ENCODE measurements at places on chromosomes 5 and 9.
A peak's percentile ranks its signal among the peaks of the same experiment; 100 is the strongest.

DNA sequence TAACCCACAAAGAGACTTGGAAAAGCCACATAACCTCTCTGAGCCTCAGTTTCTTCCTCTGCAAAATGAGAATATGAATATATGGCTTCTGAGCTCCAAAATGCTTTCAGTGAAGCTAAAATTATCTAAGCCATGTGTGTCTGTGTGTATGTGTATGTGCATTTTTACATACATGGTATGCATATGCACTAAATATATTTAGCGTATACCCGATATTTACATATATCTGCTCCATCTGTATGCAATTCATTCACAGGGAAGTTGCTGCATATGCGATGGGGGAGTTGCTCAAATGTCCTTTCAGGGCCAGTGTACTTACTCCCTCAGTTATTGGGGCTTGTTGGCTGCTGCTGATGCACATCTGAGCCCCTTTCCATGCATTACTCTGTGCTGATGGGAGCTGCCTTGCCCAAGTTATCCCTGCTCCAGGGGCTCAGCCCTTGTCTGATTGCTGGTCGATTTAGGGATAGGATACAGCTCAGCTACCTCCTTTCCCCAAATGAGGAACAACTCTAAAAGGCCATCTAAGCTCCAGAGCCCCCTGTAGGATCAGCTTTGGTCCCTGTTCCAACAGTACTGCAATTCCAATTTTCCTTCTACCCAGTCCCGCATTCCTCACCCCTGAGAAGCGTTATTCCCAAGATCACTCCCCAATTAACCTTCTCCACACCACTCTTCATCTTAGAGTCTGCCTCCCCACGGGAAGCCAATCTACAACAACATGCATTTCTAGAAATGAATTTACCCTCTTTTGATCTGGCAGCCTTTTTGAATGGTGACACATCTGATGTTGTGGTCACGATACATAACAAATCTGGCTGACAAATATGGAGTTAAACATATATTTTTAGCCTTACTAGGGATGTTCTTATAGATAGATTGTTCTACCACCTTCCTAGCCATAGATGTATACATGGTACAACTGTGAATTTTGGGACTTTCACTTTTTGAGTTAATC, 15.9 kb downstream of the RHOBTB3 start:
- DNase-seq, result no peak

- DNase-seq, result peak; percentile 30
These were observed 100.3 kb downstream of the NSG2 start for GRCh38 chr5:174145821-174146220.

DNA sequence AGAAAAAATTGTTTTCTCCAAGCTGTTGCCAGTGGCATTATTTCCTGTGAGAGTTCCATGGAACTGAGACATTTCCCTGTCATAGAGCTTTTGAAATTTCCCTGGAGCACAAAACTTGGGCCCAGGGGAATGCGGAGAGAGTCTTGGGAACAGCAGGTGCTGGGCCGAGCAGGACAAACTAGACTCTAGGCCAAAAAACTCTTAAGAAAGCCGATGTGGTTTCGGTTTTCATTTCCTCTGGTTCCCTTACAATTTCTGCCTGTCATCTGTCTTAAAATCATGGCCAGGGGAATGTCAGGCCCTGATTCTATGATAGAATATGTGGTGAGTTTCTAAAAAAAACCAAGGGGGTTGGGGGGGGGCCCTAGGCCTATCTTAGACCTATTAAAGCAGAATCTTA, 4.6 kb downstream of the SLC35A4 start:
- DNase-seq, result no peak

- peak; percentile 66 for DNase-seq
These were observed 24.8 kb upstream of the IER5L start for GRCh38 chr9:129202613-129203555.

DNA sequence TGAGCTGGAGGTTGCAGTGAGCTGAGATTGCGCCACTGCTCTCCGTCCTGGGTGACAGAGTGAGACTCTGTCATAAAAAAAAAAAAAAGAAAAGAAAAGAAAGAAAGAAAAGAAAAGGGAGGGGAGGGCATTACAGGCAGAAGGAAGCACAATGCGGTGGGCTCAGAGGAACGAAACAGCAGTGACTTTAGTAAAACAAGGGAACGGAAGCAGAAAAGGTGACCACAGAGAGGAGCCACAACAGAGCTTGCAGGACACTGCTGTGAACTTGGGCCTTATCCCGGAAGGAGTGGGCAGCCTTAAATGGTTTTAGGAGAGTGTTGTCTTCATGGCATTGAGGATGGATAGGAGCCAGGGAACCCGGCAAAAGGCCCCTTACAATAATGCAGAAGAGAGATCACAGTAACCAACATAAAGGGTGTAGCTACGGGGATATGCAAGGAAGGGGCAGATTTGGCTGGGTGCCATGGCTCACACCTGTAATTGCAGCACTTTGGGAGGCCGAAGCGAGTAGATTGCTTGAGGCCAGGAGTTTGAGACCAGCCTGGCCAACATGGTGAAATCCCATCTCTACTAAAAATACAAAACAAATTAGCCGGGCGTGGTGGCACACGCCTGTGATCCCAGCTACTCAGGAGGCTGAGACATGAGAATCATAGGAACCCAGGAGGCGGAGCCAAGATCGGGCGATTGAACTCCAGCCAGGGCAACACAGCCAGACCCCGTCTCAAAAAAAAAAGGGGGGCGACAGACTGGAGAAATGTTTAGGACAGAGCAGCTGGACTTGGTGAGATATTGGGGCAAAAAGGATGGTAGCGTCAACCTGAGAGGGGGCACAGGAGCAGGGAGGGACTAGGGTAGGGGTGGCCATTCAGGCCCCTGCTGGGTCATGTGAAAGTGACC, 83.9 kb upstream of the ZBTB43 start:
- DNase-seq, result no peak

DNA sequence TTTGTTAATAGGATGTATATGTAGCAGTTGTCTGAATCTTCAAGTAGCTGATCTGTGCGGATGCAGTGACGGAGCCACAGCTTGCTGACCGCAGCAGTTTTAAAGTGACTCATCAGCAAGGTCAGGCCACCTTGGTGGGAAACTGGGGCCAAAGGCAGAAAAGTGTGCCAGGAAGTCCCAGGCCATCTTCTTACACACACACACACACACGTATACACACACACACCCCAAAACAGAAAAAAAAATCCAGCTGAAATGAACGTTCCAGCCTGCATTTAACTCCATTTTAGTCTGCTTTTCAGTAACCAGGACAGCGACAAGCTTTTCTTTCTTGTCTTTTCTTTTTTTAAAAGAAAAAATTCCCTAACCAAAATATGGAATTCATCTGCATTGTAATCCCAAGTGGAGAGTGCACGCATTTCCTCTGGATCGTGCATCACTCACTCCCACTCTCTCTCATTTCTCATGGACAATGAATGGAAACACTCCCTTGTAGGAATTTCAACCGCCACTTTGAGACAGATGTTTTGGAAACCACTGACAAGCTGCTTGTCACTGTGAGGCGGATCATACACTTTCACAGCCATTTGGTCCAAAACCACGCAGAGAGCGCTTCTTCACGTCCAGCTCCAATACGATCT, 103.9 kb downstream of the LHFPL2 start:
- no peak for DNase-seq

GRCh38 chr5:151072630-151073025, 8.2 kb downstream of the TNIP1 start:
- no peak for DNase-seq

DNA sequence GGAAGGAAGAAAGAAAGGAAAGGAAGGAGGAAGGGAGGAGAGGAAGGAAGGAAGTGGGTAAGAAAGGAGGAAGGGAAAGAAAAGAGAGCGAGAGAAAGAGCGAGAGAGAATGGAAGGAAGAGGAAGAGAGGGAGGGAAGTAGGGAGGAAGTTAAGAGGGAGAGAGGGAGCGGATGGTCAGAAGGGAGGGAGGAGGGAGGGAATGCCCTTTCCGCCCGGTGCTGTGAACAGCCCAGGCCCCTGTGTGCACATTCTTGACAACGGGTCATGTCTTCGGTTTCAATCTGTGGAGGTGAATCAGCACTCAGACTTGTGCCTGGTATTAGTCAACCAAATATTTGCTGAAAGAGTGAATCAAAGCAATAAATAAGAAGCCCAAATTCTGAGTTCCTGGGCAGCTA, 39.2 kb downstream of the PRUNE2 start:
- DNase-seq, result no peak

DNA sequence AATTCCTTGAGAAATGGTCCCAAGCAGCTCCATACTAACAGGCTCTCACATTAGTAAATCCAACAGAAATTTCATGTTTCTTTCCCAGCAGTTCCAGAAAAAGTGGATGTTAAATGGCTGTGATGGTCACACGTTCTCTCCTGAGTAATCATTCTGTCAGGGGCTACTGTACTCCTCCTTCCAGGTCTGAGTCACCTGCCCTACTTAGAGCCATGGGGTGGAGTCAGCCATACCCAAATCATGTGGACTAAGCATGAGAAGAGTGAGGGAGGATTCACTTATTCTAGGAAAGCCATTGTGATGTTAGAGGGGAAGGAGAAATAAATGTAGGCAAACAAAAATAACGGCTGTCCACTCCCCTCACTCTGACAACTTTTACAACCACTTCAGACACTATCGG, 547.2 kb downstream of the CSNK1G3 start:
- DNase-seq, result no peak

- no peak for DNase-seq
These were observed 28.6 kb downstream of the SLC36A1 start for GRCh38 chr5:151476016-151476415.

- peak; percentile 37 for DNase-seq
These were observed 1.3 kb upstream of the NFIB start for GRCh38 chr9:14314929-14315874.

DNA sequence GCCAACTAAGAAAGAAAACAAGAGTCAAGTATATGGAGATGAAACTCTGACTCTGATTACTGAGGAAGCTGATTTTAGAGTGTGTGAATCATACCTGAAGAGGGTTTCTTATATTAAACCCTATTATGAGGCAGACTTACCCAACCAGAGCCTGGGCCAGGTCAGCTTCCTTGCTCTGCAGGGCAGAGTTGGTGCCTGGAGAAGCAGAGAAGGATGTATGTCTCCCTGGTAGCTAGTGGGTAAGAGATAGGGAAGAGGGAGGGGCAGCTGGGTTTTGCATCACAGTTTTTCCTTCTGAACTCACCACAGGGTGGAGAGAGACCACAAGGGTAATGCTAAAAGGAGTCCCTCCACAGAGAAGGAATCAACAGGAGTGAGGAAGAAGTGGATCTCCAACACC, 104.1 kb downstream of the CMYA5 start:
- DNase-seq, result peak; percentile 3

DNA sequence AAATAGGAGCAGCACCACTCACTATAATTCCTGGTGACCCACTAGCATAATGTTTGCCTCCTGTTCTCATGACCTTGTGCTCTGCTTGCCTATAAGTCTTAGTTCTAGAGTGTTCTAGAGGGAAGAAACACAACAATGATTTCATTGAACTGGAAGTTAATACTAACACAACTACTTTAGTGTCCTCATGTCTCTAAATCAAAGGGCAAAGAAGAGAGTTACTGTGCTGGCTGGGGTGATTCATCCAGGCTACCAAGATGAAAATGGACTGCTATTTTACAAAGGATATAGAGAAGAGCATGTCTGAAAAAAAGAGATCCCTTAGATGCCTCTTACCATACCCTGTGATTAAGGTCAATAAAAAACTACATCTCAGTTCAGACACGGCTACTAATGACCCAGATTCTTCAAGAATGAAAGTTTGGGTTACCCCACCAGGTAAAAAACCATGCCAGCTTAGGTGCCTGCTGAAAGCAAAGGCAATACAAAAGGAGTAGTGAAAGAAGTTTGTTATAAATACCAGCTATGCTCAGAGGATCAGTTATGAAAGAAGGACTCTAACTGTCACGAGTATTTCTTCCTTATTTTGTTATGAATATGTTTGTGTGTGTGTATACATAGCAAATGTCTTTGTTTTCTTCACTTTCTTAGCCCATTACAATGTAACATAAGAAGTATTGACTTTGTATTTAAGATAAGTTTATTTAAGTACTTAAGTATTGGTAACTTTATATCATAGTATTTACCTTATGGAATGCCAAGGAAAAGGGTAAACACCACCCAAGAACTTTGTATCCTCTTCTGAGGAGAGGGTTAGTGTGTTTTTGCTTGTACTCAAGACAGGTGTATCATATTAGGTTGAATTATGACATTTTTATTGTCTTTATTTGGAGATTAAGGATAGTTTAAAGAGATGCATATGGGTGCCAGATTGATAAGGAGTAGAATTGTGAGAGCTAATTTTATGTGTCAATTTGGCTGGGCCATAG, 314.1 kb upstream of the PTGER4 start:
- no peak for DNase-seq

- peak; percentile 6 for DNase-seq
These were observed 9.6 kb downstream of the OR13C5 start for GRCh38 chr9:104589626-104590025.

GRCh38 chr5:75526070-75526469, 14.4 kb downstream of the POLK start:
- DNase-seq, result no peak

DNA sequence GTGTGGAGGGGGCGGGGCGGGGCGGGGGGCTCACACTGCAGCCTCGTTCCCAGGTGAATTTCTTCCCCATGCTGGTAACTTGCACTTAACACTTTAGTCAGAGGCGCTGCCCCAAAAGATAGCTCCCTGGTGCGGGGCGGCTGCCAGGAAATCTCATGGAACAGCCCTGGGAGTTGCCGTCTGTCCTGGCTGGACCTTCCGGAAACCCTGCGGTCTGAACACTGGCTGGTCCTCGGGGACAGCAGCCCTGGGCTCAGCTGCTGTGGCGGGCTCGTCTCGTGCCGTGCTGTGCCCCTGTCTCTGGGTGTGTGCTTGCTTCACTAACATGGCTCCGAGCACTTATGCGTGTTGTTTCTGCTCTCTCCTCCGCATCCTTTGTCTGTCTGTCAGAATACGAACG, 25.8 kb downstream of the PTGES2 start:
- DNase-seq, result no peak
